ENCODE measurements at places on chromosomes 16 and 17. TPM values are rescaled to one million over a fixed set of nuclear protein-coding genes. Genes with fewer than 3 reads are reported as not detected.

GRCh38 chr16:8505327-8505991 lies 84.9 kb downstream of the TMEM114 start:
- DNase-seq, result no peak

GRCh38 chr16:12874186-12874585 lies 27.2 kb upstream of the SHISA9 start:
- DNase-seq, result no peak

DNA sequence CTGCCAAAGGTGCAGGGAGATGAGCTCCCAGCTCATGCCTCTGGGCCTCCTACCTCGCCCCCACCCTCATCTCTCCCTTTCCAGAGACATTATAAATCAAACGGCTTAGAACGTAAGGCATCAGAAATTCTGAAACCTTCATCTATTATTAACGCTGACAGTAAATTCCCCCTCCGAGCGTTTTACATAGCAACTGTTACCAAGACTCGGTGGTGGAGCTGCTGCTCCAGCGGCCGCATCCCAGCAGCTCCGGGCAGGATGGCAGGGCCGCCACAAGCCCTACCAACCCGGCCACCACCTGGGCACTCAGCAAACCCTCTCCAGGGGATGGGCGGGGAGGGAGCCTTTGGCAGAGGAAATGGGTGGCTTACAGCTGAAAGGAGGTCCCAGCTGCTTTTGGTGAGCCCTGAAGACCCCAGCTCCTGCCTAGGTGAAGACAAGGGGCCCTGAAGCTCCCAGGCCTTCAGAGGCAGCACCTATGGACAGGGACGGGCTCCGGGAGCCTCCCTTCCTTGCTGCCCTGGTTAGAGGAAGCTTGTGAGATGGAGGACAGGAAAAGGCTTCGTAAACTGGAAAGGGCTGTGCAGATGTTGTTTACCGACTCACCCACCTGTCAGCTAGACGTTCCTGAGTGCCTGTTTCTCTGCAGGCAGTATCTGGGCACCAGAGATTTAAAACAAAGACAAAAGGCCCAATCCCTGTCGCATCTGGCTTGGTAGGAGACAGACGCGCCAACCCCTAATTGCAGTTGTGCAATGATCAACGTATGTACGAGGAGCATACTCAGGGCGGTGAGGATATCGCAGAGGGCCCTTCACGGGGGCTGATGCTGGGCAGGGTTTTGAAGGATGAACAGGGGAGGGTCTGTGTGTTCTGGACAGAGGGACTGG lies 76.9 kb downstream of the RAI1 start:
- no peak for DNase-seq

GRCh38 chr17:14209215-14209614 lies 27.4 kb downstream of the CDRT15 start:
- no peak for DNase-seq

DNA sequence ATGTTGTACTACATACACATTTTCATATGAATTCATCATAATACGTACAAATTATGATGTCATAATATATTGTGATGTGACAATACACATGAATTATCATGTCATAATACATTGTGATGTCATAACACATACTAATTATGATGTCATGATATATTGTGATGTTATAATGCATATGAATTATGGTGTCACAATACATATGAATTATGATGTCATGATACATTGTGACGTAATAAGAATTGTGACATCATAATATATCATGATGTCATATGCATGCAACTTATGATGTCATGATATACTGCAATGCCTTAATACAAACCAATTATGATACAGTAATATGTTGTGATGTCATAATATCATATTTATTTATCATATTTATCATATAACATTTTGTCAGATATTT lies 2074.3 kb downstream of the TP53TG3F start:
- no peak for DNase-seq

DNA sequence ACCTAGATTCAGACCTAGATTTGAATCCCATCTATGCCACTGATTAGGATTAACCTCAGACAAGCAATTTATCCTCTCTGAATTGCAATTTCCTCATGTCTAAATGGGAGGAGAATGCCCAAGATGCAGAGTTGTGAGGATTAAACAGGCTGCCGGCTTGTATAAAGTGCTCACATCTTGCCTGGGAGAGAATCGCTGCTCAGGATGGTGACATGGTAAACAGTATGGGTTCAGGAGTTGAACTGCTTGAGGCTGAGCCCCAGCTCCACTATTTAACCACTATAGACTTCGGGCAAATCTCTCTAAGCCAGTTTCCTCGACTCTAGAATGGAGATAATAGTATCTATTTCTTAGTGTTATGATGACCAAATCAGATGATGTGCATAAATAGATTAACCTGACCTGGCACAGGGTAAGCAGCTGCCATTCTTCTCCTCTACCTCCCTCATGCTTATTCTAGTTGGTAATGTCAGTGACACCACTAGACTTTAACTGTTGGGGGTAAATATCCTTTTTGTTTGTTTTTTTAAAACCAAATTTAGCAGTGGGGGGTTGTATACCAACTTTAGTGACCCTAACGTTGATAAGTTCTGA lies 732 bp upstream of the RPL27 start:
- DNase-seq, result no peak

- DNase-seq, result peak; percentile 54
Measured at GRCh38 chr17:83064732-83065659, 14.4 kb upstream of the METRNL start.

- no peak for DNase-seq
Measured at GRCh38 chr17:44384823-44385286, 4.6 kb downstream of the ITGA2B start.

GRCh38 chr17:40498281-40499084 lies 2.9 kb downstream of the TNS4 start:
- no peak for DNase-seq

DNA sequence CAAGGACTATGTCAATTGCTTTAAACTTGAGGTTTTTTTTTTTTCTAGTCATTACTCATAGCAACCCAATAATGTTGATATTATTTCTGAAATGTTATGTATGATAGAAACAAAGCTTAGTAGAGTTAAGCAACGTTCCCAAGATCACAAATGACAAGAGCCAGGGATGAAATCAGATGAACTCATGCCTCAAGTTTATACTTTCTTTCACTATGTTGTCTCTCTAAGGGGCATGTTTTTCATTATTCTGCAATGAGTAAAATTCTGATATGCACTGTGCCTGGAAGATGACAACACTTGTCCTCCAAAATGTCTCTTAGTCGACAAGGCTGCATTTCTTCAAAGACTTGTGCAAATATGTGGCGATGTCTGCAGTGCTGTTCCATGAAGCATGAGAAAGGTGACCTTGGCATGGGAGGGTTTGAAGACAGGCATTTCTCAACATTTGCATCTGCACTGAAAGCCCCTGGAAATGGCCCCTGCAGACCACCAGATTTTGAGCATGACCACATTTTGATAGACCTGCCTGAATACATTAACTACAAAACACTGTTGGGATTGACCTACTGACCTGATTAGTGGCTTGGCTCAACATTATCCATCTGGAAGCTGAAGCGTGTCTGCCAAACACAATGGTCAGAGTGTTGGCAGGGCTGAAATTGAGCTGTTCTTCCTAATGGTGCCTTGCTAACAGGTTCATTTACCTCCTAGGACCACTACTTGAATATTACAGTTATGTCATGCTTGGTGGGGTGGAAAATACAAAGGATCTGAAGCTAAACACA lies 1027.5 kb downstream of the CDH11 start:
- DNase-seq, result no peak

- DNase-seq, result no peak
Measured at GRCh38 chr16:72455743-72456659, 284.0 kb upstream of the PMFBP1 start.

- peak; percentile 88 for DNase-seq
Measured at GRCh38 chr17:27559506-27560481, 71.2 kb upstream of the LGALS9 start.

- DNase-seq, result no peak
Measured at GRCh38 chr16:9328411-9328810, 237.0 kb downstream of the HAPSTR1 start.

- no peak for DNase-seq
Measured at GRCh38 chr17:42114118-42114517, 1.6 kb upstream of the DHX58 start.

GRCh38 chr17:5580367-5580766 lies 3.9 kb downstream of the NLRP1 start:
- DNase-seq, result no peak

DNA sequence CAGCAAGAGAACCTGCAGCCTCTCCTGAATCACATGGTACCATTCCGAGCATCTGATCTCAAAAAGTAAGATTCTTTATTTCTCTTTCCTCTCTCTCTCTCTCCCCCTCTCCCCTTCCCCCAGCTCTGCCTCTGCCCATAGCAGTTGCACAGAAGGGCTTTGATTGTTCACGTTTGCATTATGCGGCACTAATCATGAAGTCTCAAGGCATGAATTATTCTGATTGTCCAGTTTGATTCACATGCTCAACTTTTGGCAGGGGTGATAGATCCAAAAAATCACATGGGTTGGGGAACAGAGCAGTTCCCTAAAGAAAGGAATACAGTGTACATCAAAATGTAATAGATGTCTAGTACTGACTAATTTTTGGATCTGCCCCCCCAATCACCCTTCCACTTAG lies 380.0 kb upstream of the SOX9 start:
- DNase-seq, result no peak

DNA sequence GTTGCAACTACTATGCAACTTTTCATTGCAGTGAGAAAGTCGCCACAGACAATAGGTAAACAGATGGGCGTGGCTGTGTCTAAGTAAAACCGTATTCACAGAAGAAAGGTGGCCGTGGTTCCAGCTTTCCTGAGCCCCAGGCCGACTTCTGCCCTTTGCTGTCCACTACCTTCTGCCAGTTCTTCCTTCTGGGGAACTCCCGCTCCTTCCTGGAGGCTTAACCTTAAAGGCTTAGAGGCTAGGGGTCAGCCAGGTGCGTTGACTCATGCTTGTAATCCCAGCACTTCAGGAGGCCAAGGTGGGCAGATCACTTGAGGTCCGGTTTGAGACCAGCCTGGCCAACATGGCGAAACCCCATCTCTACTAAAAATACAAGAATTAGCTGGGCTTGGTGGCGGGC lies 2.1 kb upstream of the SEPTIN12 start:
- DNase-seq, result no peak

- no peak for DNase-seq
Measured at GRCh38 chr17:35765086-35765710, 4.5 kb downstream of the C17orf50 start.

- DNase-seq, result no peak
Measured at GRCh38 chr17:67026341-67026740, 18.0 kb upstream of the CACNG1 start.

- no peak for DNase-seq
Measured at GRCh38 chr16:60073376-60073775, 1339.3 kb upstream of the GOT2 start.

GRCh38 chr17:15891318-15891717 lies 53.6 kb upstream of the ADORA2B start:
- no peak for DNase-seq

DNA sequence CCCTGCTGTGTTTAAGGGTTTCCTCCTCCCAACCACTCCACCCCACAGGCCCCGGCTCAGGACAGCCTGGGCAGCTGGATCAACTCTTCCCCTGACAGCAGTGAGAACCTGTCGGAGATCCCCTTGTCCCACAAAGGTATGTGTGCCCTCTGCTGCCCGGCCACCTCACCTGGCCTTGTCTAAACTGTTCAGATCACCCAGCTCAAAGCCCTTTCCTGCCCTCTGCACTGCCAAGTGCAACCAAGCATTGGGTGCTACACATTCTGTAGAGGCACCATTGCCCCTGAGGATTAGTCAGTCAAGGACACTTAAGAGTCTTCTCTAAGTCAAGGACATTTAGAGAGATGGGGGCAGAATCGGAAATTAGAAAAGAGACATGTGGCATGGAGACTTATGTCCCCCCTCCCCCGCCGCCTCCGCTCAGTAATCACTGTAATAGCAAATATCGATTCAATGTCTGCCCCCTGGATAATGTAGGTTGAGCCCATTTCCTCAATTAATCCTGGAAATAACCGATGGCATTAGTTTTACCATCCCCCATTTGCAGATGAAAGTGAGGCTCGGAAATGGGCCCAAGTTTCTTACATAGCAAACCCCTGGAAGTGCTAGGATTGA lies 8.1 kb downstream of the BTBD17 start:
- no peak for DNase-seq

DNA sequence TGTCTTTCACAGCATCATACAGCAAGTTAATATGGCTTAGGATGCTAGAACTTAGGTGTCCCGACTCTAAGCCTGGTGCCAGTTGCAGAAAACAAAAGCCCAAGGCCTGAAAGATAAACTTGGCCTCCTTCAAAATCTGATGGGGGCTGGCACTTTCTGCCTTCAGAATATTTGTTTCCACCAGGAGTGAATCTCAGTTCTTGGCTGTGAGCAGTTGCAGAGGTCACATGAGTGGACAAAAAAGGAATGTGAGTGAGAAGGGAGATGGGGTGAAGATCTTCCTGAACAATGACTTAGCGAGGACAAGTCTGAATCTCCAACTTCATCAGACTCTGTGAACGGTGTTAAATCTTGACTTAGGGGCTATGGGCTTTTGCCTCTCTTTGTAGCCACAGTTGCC lies 46.6 kb downstream of the HOXB1 start:
- no peak for DNase-seq

Gene FZD2
- total RNA-seq, result 8.4 TPM

Gene LDHD
- total RNA-seq, result 35.6 TPM

Gene UNC45B
- 170 TPM for total RNA-seq

Gene SLC16A6
- total RNA-seq, result 0.86 TPM

Gene CPNE7
- total RNA-seq, result not detected

Gene EPX
- not detected for total RNA-seq

Data from right cardiac atrium (tissue), 5 donors.